ENCODE measurements at places on chromosomes 16 and 17. TPM values are rescaled to one million over a fixed set of nuclear protein-coding genes. Genes with fewer than 3 reads are reported as not detected.

The KRT24 gene
- not detected for polyA plus RNA-seq

The OR2C1 gene
- polyA plus RNA-seq = 1.0 TPM

DNA sequence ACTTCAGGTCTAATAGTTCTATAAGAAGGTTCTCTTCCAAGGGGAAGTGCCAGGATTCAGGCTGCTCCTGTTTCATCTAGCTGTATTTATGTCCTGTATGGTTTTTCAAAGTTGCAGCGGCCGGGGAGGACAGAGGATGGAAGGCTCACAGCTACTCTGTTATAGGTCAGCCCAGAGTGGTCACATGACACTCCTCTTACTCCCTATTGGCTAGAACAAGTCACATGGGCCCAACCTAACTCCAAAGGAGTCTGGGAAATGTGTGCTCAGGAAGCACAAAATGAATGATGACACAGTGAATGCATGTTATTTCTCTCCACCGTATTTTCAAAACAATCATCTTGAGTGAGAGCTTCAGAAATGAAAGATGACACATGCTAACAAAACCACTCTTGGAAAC, 645.1 kb upstream of the RBFOX1 start:
- no peak for DNase-seq

The ACTG1 gene
- 1,036 TPM for polyA plus RNA-seq

The LITAFD gene
- polyA plus RNA-seq = 0.43 TPM

DNA sequence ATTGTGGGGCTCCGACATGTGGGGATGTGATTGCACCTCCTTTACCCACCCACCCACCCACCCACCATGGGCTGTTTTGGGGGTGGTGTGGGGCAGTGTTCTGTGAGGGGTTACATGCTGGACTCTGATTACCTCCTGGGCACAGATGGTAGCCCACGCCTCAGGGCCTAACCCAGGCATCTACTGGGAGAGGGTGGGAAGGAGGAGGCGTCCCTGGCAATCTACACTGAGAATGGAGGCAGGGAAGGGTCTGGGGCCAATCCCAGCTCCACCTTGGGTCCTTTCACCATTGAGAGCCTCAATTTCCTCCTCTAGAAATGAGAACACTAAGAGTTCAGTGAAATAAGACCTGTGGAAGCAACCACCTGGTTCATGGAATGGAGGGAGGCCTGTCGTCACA, 11.7 kb upstream of the DOK4 start:
- no peak for DNase-seq

GRCh38 chr17:70184770-70185169, 15.4 kb downstream of the KCNJ2 start:
- DNase-seq = no peak

GRCh38 chr16:69483611-69484010, 59.2 kb downstream of the CYB5B start:
- DNase-seq = no peak

The STAT5A gene
- polyA plus RNA-seq = 9.7 TPM

DNA sequence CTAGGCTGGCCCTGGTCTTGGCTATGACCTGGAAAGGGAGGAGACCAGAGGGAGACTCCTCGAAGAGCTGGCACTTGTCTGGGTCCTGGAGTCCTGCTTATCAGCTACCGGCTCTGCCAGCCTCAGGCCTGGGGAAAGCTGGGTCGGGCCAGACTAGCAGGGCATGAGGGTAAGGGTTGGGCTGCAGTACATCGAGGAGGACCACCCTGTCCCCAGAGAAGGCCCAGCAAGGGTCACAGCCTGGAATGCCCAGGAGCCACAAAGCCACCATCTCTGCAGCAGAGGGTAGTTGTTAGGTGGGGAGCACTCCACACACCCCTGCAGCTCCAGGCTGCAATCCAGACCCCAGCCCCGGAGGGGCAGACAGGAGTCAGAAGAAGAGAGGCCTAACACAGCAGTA, 54.0 kb downstream of the SLC6A2 start:
- DNase-seq = no peak

The GRIN2A gene
- polyA plus RNA-seq = 1.9 TPM

DNA sequence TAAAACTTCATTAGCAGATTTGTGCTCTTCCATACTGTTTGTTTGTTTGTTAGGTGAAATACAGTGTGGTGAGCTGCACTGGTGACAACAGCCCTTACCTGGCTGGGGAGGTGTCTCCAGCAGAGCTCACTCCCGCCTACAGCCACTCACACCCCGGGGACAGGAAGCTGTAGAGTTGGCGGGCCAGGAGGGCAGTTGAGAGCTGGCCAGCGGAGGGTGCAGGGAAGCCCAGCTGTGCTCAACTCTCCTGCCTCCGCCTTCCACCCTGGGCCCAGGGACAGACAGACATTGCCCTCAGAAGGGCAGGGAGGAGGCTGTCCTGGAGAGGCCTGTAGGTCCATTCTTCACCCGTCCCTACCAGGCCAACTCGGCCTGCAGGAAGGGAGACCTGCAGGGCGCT, 48.6 kb upstream of the PVALEF start:
- no peak for DNase-seq

The PDXDC1 gene
- 84.6 TPM for polyA plus RNA-seq

GRCh38 chr16:70548936-70549335, 25.3 kb downstream of the SF3B3 start:
- no peak for DNase-seq

- DNase-seq = no peak
These were observed 62.5 kb downstream of the ERCC4 start for GRCh38 chr16:13982451-13982850.

DNA sequence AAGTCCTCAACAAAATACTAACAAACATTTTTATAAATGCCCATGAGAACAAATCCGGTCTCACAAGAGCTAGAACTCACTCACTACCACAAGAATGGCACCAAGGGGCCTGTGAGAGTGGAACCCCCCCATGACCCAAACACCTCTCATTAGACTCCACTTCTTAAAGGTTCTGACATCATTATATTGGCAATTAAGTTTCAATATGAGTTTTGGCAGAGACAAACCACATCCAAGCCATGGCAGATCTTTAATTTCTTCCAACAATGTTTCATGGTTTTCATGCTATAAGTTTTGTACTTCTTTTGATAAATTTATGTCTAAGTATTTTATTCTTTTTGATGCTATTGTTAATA, 30.0 kb upstream of the ATP2A3 start:
- DNase-seq = no peak

DNA sequence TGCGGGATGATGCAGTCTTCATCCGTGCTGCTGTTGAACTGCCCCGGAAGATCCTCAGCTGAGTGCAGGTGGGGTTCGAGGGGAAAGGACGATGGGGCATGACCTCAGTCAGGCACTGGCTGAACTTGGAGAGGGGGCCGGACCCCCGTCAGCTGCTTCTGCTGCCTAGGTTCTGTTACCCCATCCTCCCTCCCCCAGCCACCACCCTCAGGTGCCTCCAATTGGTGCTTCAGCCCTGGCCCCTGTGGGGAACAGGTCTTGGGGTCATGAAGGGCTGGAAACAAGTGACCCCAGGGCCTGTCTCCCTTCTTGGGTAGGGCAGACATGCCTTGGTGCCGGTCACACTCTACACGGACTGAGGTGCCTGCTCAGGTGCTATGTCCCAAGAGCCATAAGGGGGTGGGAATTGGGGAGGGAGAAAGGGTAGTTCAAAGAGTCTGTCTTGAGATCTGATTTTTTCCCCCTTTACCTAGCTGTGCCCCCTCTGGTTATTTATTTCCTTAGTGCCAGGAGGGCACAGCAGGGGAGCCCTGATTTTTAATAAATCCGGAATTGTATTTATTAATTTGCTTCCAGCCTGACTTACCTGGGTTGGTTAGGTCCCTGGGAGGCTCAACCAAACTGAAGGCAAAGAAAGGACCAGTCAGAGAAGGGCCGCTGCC, 5.8 kb downstream of the TRAF4 start:
- no peak for DNase-seq

DNA sequence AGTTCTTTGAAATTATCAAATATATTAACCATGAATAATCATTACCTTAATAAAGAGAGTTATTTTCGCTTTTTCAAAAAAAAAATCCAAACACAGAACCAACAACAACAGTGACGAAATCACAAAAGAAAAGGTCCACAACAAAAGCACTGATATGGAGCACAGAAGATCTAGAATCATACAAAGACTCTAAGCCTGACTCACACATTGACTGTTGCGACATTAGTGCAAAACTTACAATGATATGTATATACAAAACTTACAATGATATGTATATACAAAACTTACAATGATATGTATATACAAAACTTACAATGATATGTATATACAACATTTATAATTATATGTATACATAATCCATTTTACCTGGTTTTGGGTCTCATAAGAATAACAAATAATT, 117.7 kb downstream of the USP22 start:
- peak; percentile 51 for DNase-seq

The ZNF19 gene
- 4.5 TPM for polyA plus RNA-seq

GRCh38 chr17:44754276-44754675, 4.5 kb upstream of the ADAM11 start:
- no peak for DNase-seq

- DNase-seq = no peak
These were observed 34.1 kb downstream of the IL21R start for GRCh38 chr16:27436065-27436464.

- DNase-seq = no peak
These were observed 4.6 kb downstream of the MMP28 start for GRCh38 chr17:35790841-35791240.

The CCL4 gene
- polyA plus RNA-seq = not detected

DNA sequence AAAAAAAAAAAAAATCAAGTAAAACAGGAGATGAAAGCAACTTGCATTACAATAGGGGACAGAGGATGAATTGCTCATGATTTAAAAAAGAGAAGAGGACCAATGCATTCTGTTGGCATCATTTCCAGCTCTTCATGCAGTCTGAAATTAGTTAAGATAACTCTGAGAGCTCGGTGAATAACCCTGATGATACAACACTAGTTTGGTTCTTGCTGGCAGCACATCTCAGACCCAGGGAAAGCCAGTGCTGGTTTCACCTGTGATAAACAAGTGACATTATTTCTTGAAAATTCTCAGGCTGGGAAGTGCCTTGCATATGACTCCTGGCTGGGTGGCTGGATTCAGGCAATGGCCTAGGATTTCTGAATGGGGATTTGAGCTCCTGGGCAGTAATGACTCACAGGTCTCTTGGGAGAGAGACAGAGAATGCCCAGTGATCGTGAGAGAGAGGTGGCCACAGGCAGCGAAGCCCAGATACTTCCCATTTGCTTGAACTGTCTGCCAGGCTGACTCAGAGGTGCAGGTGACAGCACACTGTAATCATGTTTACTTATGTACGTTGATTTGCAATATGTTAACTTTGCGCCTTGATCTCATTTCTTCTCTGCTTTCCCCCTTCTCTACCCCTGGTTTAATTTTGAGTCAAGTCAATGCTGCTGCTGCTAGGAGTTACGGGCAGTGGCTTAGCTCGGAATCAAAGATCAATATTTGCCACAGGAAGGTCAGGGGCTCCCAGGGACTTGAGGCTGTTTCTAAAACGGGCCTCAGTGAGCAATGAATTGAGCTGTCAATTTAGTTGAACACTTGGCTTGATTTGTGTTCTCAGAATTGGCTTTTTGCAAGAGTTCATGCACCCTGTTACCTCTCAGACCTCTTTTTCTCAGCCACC, 27.1 kb downstream of the ARSG start:
- DNase-seq = no peak

The SLC43A2 gene
- polyA plus RNA-seq = 2.5 TPM

DNA sequence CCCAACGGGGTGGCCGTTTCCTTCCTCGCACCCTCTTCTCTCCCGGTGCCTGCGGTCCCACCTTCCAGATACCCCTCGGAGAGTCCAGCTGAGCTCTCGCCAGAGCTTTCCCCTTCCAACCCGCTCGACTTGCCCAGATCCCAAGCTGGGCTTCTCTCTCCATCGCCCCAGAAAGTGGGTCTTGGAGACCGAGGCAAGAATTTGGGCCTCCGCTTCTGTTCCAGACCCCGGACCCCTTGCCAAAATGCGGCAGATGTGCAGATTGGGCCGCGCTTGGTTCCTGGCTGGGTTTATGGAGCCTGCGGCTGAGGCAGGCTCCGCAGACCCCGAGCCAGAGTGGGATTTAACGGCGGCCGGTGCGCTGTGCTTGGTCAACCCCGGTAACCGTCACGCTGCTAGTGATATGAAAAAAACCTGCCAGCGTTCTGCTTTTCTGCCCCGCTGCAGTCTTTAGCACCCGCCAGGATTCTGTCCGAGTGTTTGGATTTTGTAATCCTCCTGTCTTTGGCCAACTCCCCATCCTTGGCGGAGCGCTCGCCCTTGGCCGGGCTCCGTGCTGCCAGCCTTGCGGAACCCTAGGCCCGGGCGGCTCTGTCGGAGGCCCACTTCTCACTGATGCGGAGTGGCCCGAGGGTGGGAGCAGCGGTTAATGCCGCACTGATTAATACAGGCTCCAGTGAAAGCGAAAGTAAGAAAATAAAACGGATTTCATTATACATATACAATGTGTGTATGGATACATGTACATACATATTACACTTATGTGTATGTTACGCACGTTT, 754 bp upstream of the SLFN11 start:
- DNase-seq = peak; percentile 76

DNA sequence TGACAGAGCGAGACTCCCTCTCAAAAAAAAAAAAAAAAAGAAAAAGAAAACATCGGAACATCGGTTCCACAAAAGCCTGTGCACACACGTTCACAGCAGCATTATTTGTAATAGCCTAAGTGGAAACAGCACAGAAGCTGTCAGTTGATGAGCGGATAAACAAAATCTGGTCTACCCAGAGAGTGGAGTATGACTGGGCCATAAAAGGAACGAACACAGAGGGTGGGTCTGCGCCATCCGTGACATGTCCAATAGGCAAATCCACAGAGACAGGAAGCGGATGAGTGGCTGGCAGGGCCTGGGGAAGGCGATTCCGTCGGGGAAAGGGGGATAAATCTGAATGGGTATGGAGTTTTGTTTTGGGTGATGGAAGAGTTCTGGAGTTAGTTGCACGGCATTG, 212.2 kb upstream of the CIBAR2 start:
- no peak for DNase-seq

GRCh38 chr16:64962786-64963185, 159.1 kb downstream of the CDH11 start:
- no peak for DNase-seq

The CTRB1 gene
- polyA plus RNA-seq = 0.22 TPM

GRCh38 chr17:20999044-20999573, 43.7 kb downstream of the USP22 start:
- no peak for DNase-seq

DNA sequence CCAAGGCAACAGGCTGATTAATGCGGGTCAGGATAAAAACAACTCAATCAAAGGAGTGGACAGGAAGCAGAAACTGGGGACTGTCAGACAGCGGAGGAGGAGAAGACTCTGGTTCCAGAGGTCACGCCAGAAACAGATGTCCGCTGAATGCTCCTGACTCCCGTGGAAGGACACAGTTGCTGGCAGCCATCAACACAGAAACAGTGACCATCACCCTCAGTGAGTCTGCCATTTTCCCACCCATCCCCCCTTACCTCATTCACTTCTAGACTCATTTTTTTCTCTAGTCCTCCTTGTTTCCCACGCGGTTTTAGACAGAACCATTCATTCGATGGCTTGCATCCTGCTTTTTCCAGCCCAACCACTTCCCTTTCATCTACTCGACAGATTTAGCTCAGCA, 40.9 kb downstream of the DHRS7C start:
- DNase-seq = no peak

- no peak for DNase-seq
These were observed 12.0 kb downstream of the CA4 start for GRCh38 chr17:60161598-60162330.

GRCh38 chr17:80926591-80927250, 64.9 kb upstream of the CHMP6 start:
- no peak for DNase-seq

The CD300E gene
- polyA plus RNA-seq = 0.34 TPM
